ENCODE measurements at places on chromosomes 1 and 21.
A peak's percentile ranks its signal among the peaks of the same experiment; 100 is the strongest.

DNA sequence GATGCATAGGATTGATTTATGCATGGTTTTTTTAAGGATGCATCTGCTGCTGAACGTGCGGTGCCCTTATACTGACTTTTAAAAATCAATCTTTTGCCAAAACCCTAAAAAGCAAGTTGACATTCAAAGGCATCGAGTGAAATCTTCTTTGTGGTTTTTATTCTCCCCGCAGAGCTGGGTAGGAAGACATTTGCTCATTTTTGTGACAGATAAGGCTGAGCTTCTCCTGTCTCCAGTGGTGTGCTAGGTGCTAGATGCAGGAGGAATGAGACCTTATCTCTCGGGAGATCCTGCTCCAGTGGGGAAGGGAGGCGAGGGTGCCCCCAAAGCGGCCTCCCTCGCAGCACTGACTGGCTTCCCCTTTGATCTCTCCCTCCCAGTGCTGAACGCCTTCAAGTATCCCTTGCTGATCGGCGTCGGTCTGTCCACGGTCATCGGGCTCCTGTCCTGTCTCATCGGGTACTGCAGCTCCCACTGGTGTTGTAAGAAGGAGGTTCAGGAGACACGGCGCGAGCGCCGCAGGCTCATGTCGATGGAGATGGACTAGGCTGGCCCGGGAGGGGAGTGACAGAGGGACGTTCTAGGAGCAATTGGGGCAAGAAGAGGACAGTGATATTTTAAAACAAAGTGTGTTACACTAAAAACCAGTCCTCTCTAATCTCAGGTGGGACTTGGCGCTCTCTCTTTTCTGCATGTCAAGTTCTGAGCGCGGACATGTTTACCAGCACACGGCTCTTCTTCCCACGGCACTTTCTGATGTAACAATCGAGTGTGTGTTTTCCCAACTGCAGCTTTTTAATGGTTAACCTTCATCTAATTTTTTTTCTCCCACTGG lies 14.9 kb upstream of the CD101 start:
- peak; percentile 48 for DNase-seq

- no peak for DNase-seq
Observed at GRCh38 chr1:189726806-189727205, 750.9 kb downstream of the BRINP3 start.

GRCh38 chr1:82330330-82330729 lies 529.6 kb downstream of the ADGRL2 start:
- DNase-seq, result no peak

DNA sequence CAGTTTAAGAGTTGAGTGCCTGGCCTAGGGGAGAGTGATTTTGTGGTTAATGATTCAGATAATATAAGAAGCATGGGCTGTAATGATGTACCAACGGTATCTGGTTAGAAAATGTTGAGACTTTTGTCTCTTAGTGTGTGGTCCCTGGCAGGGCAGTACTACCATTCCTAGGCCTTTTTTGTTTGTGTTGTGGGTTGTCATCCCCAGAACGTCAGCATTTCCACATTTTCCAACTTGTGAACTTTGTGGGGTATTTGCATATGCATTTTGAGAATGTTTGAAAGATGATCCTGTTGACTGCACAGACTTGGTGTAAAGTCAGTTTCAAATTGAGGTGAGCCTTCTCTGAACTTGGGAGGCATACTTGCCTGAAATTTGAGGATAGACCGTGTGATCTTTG lies 11.4 kb downstream of the NEK7 start:
- no peak for DNase-seq

DNA sequence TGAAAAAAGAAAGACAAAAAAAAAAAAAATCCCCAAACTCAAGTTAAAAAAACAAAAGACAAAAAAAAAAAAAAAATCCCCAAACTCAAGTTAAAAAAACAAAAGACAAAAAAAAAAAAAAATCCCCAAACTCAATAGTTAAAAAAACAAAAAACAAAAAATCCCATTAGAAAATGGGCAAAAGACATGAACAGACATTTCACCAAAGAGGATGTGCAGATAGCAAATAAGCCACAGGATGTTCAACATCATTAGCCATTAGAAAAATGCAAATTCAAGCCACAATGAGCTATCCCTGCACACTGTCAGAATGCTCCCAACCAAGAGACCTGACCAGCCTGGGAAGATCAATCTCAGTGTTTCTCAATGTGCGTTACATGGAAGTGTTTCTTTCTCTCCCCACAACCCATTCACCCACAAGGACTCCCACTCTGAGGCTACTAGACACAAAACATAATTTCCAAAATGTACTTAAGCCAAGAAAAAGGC lies 33.9 kb downstream of the MRAP start:
- DNase-seq, result no peak

DNA sequence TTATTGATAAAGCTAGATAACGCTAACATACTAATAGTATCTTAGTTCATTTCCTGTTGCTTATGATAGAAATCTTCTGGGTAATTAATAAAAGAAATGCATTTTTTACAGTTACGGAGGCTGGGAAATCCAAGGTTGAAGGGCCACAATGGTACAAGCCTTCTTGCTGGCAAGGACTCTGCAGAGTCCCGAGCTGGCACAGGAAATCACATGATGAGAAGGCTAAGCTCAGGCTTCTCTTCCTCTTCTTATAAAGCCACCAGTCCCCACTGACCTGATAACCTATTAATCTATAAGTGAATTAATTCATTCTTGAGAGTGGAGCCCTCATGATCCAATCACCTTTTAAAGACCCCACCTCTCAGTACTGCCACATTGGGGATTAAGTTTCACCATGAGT lies 82.6 kb downstream of the GPR161 start:
- no peak for DNase-seq

DNA sequence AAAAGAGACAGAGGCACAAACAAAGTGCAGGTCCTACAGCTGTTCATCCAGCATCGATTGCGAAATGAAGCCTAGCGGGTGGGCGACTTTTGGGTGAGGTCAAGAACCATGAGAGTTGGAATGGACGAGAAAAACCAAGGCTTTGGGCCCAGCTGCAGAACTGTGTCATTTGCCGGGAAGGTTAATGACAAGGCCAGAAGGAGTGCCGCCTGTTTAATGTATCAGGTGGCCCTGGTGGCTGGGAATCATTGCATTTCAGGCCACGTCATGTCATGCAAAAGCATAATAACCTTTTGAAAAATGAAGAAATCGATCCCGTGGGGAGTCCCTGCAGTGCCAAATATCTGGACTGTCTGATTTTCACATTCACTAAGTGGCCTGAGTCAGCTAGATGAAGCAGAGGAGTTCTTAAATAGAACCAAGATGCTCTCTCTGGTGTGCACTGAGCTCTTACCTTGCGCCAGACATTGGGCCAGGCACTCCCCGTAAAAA lies 8.1 kb upstream of the RCC2 start:
- no peak for DNase-seq

Measured in activated CD8-positive, alpha-beta T cell treated with anti-CD3 and anti-CD28 coated beads for 36 hours (primary cell).